ENCODE measurements at places on chromosomes 3 and 15. TPM values are rescaled to one million over a fixed set of nuclear protein-coding genes. Genes with fewer than 3 reads are reported as not detected.

GRCh38 chr3:149453140-149453805, 21.2 kb upstream of the TM4SF4 start:
- DNase-seq, result no peak

DNA sequence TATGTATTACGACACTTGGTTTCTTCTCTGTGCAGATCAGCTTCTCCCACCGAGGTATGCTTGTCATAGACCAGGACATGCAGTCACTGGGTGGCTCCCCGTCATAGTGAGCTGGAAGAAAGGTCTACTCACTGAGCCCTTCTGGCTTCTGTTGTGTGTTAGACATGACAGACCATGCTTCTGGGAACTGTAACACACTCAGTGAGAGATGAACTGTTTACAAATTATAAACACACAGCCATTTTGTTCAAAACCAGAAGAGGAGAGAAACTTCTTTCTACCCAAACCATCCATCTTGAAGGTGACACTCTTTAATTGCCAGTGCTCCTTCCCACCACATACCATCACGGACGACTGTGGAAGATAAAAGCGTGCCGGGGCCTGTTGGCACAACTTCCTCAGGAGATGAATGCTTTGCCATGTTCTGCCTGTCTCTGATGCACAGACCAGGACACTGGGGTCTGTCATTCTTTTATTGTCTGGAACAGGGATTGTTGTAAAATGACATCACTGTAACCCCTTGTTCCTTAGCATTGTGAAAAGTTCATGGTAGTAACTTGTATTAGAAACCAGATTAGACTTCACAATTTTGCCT, 214.3 kb downstream of the MCTP2 start:
- DNase-seq, result no peak

Gene MCTP2
- 10.5 TPM for total RNA-seq

GRCh38 chr3:13461169-13462124, 18.7 kb upstream of the HDAC11 start:
- DNase-seq, result no peak

DNA sequence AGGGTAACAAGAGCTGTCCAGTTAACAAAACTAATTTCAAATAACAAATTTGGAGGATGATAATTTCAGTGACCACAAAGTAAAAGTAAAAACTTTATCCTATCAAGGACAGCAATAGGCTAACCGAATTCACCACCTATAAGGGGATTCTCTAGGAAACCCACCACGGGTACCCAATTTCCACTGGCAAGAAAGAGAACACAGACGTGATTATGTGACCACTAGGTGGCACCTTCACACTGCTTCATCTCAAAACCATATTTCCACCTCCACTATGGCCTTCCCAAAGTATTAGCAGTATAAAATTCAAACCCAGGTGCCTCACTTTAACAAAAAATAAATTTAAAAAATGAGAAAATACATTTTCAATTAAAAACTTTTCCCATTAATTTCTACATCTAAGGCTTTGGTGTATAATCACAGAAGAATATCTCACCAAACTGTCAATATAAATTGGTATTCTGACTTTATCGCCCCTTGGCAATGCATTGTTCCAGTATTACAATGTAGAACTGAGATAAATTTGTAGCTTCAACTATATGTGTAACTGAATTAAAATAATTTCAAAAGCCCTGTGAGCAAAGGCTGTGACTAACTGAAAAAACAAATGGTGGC, 96.5 kb downstream of the FSIP1 start:
- DNase-seq, result no peak

Gene NTRK3
- 2.9 TPM for total RNA-seq

All from type B pancreatic cell (in vitro differentiated cells).